Psoas muscle (tissue), 8 donors: ENCODE measurements at places on chromosomes 13 and 19. TPM values are rescaled to one million over a fixed set of nuclear protein-coding genes. Genes with fewer than 3 reads are reported as not detected.

DNA sequence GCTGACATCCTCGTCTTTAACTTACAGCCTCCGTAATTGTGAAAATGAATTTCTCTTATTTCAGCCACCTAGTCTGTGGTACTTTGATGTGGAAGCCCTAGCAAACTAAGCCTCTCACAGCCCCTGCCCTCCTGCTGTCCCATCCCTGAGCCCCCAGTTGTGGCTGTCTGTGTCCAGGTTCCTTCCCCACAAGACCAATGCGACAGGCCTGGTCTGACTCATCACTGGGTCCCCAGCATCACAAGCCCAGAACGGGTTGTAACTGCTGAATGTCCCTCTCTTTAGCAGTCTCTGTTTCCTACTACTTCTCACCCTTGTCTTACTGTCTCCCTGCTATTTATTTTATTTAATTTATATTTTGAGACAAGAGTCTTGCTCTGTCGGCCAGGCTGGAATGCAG is 5.7 kb downstream of the POU2F2 start:
- no peaks in the 10 kb centered on the region for H3K27me3 ChIP-seq
- H3K4me1 ChIP-seq: no peaks in the 10 kb centered on the region
- H3K27ac ChIP-seq: no peak overlapping the region
- H3K36me3 ChIP-seq: no peaks in the 10 kb centered on the region
- DNase-seq: no peak

DNA sequence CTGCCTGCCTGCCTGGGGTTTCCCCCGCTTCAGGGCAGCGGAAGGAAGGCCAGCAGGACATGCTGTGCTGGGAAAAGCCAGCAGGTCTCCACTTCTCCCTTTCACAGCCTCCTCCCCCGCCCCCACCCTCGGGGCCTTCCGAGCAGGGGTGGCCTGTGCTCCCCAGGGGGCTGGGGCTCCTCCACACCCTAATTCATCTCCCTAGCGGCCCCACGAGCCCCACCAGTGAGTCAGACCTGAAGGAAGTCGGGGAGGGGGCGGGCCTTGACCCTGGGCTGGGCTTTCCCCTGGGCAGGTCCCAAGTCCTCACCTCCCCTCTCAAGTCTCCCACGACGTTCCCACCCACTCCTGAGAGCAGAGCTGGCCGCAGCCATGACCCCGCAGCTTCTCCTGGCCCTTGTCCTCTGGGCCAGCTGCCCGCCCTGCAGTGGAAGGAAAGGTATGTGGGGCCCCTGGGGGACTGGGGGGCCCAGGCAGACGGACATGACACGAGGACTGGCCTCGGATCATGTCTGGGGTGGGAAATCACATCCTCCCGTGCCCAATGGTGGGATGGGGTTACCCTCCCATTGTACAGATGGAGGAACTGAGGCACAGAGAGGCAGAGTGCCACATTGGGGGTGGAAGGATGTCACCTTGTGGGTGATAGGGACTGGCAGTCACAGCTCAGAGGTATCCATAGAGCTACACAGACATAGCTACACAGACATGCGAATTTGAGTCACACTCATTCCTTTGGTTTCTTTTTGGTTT is at the start of gene EBI3:
EBI3 (plus strand) TSS at position 345 of the 753 bp plus-strand sequence; CDS start at position 373, 28 bp downstream.
- peaks cover 15% of the 10 kb centered on the region for H3K27me3 ChIP-seq
- no peaks in the 10 kb centered on the region for H3K36me3 ChIP-seq
- DNase-seq: no peak
- peak within 1 kb of the TSS; percentile 22 for H3K4me3 ChIP-seq

GRCh38 chr13:93982179-93982918 is 497.1 kb downstream of the DCT start:
- H3K4me1 ChIP-seq: no peaks in the 10 kb centered on the region
- no peak overlapping the region for H3K27ac ChIP-seq
- H3K27me3 ChIP-seq: no peaks in the 10 kb centered on the region
- no peaks in the 10 kb centered on the region for H3K36me3 ChIP-seq

DNA sequence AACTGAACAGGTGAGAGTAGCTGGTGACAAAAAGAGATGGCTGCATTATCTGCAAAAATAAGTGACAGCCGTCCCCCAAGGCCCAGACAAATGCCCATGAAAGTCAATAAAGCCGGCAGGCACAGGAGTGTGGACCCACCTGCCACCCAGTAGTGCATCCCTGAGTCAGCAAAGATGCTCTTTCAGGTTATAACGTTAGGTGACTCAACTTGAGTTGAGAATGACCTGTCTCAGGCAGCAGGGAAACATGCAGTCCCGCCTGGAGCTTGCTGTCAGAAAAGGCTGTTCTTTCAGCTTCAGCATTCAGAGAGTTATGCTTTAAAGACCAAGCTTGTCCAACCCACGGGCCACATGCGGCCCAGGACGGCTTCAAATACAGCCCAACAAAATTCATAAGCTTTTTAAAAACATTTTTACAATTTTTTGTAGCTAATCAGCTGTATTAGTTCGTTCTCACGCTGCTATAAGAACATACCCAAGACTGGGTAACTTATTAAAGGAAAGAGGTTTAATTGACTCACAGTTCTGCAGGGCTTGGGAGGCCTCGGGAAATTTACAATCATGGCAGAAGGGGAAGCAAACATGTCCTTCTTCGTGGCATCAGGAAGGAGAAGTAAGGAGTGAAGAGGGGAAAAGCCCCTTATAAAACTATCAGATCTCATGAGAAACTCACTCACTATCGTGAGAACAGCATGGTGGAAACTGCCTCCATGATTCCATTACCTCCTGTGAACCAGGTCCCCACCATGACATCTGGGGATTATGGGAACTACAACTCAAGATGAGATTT is 110.4 kb downstream of the RAB20 start:
- no peak overlapping the region for H3K4me3 ChIP-seq
- H3K27me3 ChIP-seq: no peaks in the 10 kb centered on the region
- H3K4me1 ChIP-seq: no peaks in the 10 kb centered on the region
- H3K27ac ChIP-seq: no peak overlapping the region
- DNase-seq: no peak

GRCh38 chr13:44110091-44110621 is 230.5 kb downstream of the LACC1 start:
- no peak overlapping the region for H3K4me3 ChIP-seq
- H3K27ac ChIP-seq: no peak overlapping the region
- peaks cover 11% of the 10 kb centered on the region for H3K4me1 ChIP-seq

- no peaks in the 10 kb centered on the region for H3K36me3 ChIP-seq
- H3K27me3 ChIP-seq: no peaks in the 10 kb centered on the region
- no peak overlapping the region for H3K4me3 ChIP-seq
- H3K4me1 ChIP-seq: peaks cover 19% of the 10 kb centered on the region
Measured at GRCh38 chr13:43269037-43269481, 245.7 kb downstream of the DNAJC15 start.

- no peak overlapping the region for H3K27ac ChIP-seq
- H3K36me3 ChIP-seq: no peaks in the 10 kb centered on the region
- H3K4me1 ChIP-seq: no peaks in the 10 kb centered on the region
- H3K27me3 ChIP-seq: no peaks in the 10 kb centered on the region
- no peak overlapping the region for H3K4me3 ChIP-seq
- DNase-seq: no peak
Measured at GRCh38 chr19:51681286-51681941, 11.7 kb upstream of the SPACA6 start.

Gene PTPRH
- total RNA-seq: 0.17 TPM

Gene KIR3DL1
- not detected for total RNA-seq

Gene CASP14
- not detected for total RNA-seq

Gene FFAR2
- not detected for total RNA-seq
